CD4-positive, alpha-beta T cell treated with Interleukin-10 for 1 hour (primary cell): ENCODE measurements at places on chromosomes 6 and 20.
A peak's percentile ranks its signal among the peaks of the same experiment; 100 is the strongest.

- DNase-seq: no peak
These were observed 66.9 kb upstream of the KCNK16 start for GRCh38 chr6:39389484-39389767.

- no peak for DNase-seq
These were observed 10.9 kb downstream of the PMEPA1 start for GRCh38 chr20:57698867-57699275.

DNA sequence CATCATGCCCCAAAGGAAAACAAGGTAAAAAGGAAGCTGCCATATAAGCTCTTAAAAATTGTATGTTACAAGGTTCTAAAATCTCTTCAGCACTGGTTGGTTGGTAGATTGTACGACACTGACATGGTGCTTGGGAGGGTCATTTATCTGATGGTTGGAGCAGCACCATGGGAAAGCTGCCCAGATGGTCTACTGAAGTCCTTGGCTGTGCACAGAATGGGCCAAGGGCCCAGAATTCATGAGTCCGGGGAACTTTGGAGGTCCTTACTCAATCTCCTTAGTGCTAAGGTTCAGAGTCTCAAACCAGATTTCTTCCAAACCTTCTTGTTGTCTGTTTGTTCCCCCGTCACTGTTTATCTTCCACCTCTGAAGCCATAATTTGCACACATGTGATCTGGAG is 314.4 kb downstream of the ESR1 start:
- DNase-seq: no peak

GRCh38 chr6:4296552-4296951 is 161.2 kb upstream of the ECI2 start:
- no peak for DNase-seq

- DNase-seq: no peak
These were observed at the start of gene PKIG for GRCh38 chr20:44582311-44583025. PKIG (plus strand) TSS chr20:44582579; CDS start chr20:44614557, 31,978 bp downstream.

DNA sequence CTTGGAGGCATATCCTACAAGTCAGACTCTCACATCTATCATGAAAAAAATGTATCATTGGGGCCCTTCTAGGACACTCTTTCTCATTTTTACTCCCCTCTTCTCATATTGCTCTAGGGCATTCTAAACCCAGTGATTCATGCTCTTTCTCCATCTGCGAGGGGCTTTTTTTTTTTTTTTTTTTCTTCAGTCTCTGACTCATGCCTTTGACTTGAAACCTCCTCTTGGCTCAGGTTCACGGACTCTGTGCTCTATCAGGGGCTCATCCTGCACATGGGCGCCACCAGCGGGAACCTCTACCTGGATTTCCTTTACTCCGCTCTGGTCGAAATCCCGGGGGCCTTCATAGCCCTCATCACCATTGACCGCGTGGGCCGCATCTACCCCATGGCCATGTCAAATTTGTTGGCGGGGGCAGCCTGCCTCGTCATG is 17.8 kb downstream of the SLC22A1 start:
- DNase-seq: no peak

- DNase-seq: no peak
These were observed 228.1 kb downstream of the PRL start for GRCh38 chr6:22068561-22069305.

DNA sequence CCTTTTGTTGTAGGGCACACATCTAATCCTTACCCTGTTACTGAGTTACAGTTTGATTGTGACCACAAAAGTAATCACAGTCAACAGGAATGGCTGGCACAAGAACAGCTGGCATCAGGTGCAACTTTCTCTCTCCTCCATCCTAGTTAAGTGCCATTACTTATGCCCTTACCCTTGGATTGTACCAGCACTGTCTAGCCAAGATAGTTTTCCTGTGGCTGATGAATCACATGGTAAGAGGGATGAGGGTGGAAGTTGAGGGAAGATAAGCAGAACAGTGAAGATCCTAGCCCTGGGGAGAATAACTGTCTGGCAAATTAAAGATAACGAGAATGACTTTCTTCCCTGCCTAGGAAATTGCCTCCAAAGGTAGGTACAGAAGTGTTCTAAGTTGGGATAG is 42.0 kb downstream of the RNF217 start:
- no peak for DNase-seq

DNA sequence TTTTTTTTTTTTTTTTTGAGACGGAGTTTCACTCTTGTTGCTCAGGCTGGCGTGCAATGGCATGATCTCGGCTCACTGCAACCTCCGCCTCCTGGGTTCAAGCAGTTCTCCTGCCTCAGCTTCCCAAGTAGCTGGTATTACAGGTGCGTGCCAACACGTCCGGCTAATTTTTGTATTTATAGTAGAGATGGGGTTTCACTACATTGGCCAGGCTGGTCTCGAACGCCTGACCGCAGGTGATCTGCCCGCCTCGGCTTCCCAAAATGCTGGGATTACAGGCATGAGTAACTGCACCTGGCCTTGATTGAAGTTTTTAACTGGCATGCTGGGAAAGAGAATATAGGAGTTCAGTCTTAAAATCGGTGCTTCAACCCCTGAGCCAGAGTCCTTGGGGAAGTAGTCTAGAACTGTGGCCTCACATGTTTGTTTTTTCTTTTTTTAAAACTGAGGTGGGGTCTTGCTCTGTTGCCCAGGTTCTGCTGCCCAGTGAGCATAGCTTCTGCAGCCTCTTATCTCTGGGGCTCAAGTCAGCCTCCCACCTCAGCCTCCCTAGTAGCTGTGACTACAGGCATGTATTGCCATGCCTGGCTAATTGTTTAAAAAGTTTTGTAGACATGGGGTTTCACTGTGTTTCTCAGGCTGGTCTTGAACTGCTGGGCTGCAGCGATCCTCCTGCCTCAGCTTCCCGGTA is 3.3 kb downstream of the CBFA2T2 start:
- no peak for DNase-seq

GRCh38 chr20:34512266-34512954 is 3.8 kb upstream of the DYNLRB1 start:
- DNase-seq: no peak

DNA sequence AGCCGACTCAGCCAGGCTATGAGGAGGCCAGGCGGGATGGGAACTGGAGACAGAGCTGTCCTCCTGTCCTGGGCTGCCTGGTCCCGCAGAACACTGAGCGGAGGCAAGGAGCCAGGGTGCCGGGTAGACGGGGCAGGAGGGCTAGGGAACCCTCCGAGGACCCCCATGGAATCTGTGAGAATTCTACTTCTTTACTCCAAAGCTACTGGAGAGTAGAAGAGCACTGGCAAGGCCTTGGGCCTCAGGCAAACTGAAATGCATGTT is 14.9 kb downstream of the DACT2 start:
- no peak for DNase-seq

- no peak for DNase-seq
These were observed 8.9 kb upstream of the UBE2V1 start for GRCh38 chr20:50121858-50122271.

GRCh38 chr20:19317237-19318069 is 105.0 kb downstream of the SLC24A3 start:
- no peak for DNase-seq

- no peak for DNase-seq
These were observed 4.1 kb upstream of the SLC2A10 start for GRCh38 chr20:46705378-46705729.

DNA sequence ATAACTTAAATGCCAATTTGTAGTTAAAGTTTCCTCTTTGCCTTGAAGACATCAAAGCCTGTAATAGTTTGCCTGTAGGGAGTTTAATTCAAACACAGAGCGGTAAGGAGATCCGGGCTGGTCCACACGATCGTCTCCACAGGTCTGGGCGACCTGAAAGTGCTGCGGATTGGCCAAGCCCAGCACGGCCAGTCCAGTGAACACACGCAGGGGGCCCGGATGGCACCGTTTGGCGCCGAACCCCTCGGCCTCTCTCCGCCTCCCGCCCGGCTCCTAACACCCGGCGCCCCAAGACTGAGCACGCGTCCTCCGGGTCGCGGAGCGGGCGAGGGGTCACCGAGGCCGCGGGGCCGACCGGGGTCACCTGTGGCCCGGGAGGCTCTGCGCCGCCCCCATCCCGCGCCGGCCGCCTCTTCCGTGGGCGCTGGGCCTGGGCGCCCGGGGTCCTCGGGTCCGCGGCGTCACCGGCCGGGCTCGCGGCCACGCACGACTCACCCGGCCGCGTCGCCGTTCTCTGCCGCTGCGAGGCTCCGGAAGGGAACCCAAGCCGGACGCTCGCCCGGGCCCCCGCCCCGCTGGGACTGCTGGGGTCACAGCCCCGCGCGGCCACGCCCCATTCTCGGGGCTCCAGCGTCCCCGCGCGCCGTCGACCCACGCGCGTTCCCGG is 481 bp downstream of the SERPINB6 start:
- peak; percentile 63 for DNase-seq

DNA sequence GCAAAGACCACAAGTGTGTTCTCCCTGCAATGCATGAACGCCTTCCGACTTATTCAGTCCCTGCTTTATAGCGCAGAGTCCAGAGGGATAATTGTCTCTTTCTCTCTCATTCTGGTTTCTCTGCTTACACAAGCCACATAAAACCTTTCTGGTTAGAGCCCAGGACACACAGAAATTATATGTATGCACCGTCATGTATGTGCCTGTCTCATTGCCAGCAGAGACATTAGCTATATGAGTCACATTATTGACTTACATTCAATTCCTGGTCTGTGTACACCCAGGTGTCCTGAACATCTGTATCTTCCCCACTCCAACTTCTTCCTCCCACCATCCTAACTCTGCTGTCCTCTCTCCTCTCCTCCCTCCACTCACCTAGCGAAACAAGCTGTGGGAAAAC is 44.0 kb downstream of the LRFN2 start:
- no peak for DNase-seq

GRCh38 chr6:100202417-100203194 is 208.6 kb upstream of the MCHR2 start:
- no peak for DNase-seq

DNA sequence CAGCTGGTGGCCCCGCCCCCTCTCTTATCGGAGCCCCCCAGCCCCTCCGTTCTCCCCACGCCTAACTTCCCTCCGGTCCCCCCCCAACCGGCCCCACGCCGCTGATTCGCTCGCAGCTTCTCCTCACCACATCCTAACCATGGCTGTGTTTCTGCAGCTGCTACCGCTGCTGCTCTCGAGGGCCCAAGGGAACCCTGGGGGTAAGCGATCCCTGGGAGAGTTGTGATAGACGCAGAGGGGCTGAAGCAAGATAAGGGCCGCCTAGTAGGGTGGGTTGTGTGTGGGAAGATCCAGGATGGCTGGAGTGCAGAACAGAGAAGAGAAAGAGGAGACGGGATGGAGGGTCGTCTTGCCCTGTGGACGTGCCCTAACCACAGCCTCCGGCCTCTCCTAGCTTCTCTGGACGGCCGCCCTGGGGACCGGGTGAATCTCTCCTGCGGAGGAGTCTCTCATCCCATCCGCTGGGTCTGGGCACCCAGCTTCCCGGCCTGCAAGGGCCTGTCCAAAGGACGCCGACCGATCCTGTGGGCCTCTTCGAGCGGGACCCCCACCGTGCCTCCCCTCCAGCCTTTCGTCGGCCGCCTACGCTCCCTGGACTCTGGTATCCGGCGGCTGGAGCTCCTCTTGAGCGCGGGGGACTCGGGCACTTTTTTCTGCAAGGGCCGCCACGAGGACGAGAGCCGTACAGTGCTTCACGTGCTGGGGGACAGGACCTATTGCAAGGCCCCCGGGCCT is at the start of gene MPIG6B:
TSS of gene MPIG6B (plus strand) at position 129 of the 735 bp plus-strand sequence. CDS start at position 140, 11 bp downstream.
- no peak for DNase-seq

DNA sequence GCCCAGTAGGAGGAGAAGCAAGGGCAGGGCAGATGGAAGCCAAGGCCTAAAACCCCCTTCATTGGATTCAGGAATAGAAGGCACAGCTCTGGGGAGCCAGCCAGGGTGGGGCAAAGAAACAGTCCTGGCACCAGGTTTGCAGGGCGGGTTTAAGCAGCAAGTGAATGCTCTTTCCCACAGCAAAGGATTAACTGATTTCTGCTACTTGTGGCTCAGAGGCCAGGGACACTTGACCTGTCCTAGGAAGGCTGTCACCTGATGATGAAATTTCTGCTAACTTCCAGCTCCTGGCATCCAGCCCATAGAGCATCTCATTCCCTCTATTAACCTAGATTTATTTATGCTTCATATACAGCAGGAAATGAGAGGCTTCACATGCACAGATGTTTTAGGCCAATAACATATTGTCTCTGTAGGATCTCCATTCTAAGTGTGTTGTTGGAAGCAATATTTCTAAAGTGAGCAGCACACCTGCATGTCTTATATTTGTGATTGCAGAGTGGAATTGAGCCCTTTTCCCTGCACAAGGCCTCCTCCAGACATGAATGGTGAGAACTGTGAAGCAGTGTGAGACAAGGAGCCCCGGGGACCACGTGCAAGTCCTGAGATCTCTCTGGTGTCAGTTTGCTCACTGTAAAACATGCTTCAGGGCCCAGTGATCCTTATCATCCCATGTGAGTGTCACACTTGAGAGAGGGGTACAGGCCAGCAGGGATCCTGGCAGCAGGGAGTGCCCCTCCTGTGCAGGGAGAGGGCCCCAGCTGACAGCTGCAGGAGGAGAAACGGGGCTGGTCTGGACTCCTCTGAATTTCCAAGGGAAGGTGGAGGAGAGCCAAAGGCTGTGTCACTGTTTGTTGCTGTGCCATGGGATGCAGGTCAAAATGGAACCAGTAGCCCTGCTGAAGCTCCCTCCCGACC is 41.1 kb upstream of the CST5 start:
- DNase-seq: no peak

DNA sequence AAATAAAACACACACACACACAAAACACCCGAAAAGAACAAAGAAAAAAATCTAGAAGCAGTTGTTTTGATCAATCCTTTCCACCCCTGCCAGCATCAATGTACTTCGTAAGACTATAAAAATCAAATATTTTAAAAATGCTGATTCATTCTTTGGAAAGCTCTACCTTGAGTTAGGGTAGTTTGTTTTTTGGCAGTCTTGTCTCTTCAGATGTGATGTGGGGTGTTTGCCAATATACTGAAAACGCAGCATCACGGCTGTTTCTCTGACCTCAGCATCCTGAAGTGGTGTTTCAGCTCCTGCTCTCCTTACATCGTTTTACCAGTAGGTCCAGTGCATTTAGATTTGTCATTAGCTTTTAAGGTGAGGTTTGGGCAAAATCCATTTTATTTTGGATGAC is 526.0 kb downstream of the UTRN start:
- no peak for DNase-seq
